AG20443 (cell line): ENCODE measurements at places on chromosomes 11 and 22.
A peak's percentile ranks its signal among the peaks of the same experiment; 100 is the strongest.

DNA sequence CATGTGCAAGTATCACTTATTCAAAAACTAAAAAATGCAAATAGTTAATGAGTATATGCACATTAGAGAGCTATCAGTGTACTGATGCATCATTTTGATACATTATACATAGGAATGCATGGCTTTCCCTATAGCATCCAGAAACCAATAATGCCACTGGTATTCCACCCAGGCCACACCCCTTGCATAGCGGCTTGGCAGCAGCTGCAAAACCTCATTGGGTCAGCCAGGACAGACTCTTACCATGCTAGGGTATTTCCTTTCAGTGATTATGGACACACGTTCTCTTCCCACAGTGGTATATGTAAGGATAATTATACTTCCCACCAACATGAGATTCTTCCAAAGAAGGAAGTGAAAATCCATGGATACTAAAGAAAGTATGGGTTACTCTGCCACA, 145.9 kb upstream of the PITPNB start:
- DNase-seq = no peak

- no peak for DNase-seq
These were observed 5.6 kb upstream of the LDLRAD3 start for GRCh38 chr11:35938231-35938630.

GRCh38 chr11:105456950-105457349, 152.9 kb upstream of the GRIA4 start:
- no peak for DNase-seq

DNA sequence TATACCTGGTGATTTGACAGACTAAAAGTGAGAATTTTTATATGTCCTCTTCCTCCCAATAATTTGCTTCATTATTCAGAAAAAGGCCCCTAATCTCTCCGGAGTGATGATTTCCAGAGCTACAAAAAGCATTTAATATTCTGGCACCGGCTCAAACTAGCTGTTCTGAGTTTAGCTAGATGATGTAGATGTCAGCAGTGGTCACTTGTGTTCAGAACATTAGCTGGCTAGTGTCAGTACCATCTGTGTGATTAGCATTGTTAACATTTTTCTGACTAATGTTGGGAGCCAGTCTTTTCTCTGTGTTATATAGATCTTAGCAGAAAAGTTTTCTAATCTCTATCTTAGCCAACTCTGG, 68.7 kb upstream of the RRM1 start:
- DNase-seq = peak; percentile 37

DNA sequence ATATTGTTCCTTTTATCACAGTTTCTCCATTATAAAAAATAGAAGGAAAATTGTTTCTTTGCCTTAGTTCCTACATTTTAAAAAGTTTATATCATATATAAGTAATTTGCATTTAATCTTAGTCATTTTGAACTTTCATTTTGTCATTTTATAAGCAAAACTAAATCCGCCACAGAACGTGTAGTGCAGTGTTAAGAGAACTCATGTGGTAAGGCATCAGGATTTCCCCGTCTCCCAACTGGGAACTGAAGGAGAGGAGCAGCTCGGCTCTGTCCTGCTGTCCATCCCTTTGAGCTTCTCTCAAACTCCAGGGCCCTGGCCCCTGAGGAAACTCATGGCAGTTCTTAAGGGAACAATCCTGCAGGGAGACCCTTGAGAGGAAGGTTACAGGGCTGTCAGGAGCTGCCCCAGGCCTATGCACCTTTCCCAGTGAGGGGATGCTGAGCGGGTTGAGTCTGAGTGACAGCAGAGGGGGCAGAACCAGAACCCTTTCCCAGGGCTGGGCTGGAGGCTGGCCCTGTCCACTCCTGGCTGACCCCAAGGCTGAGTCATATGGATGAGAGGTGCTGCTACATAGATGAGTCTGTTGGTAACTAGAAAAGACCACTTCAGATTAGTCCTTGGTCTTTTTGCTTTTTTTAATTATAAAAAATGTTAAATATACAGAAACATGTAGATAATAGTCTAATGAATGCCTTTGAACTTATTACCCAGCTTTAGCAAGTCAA, 333.1 kb downstream of the TBC1D22A start:
- DNase-seq = no peak

DNA sequence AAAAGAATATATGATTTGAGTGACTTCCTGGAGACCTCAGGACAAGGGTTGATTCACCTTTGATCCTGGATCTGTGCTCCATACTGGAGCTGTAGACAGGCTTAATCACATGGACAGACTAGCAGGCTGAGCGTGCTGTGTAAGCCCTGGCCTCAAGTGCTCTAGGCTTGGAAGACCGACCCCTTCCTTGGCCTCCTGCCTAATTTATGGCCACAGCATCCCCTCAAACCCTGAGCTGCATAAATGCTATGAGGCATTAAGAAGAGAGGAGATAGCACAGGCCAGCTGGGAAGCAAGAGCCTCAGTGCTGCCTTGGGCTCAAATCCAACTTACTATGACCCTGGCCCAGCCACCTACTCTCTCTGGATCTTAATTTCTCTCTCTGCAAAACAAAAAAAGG, 385.1 kb downstream of the BUD13 start:
- no peak for DNase-seq

- peak; percentile 49 for DNase-seq
These were observed 77.7 kb downstream of the CABIN1 start for GRCh38 chr22:24088816-24089215.

DNA sequence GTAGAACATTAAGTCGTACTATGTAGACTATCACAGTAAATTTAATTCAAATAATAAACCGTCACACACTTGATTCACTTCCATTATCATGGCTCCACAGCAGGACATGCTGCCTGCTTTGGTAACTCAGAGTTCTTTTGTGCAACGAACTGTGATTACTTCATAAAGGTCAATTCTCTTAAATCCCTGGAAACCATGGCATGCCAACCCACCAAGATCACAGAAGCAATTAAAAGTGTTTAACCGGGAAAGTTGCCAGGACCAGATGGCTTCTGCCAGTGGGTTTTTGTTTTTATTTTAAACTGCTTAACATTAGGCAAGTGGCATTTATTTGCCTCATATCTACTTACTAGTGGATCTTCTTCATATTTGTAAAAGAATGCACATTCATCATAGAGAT, 1162.1 kb downstream of the DLG2 start:
- no peak for DNase-seq

- DNase-seq = peak; percentile 83
These were observed 175.5 kb upstream of the NCAM1 start for GRCh38 chr11:112785719-112786118.
